Upper lobe of left lung (tissue), 6 donors: ENCODE measurements at places on chromosomes 12 and 14. TPM values are rescaled to one million over a fixed set of nuclear protein-coding genes. Genes with fewer than 3 reads are reported as not detected.
A peak's percentile ranks its signal among the peaks of the same experiment; 100 is the strongest.

GRCh38 chr14:52061390-52061789 lies 7.5 kb downstream of the NID2 start:
- H3K27me3 ChIP-seq: no peaks in the 10 kb centered on the region
- H3K4me1 ChIP-seq: peaks cover 9% of the 10 kb centered on the region
- H3K27ac ChIP-seq: no peak overlapping the region
- DNase-seq: no peak
- H3K4me3 ChIP-seq: no peak overlapping the region
- H3K36me3 ChIP-seq: no peaks in the 10 kb centered on the region

TEP1 gene
- total RNA-seq: 23.3 TPM

GRCh38 chr12:82673698-82674097 lies 13.0 kb upstream of the TMTC2 start:
- H3K27me3 ChIP-seq: no peaks in the 10 kb centered on the region
- no peaks in the 10 kb centered on the region for H3K4me1 ChIP-seq
- no peak overlapping the region for H3K4me3 ChIP-seq
- DNase-seq: no peak
- H3K36me3 ChIP-seq: no peaks in the 10 kb centered on the region

- H3K27ac ChIP-seq: no peak overlapping the region
- no peak for DNase-seq
- H3K36me3 ChIP-seq: no peaks in the 10 kb centered on the region
- H3K4me1 ChIP-seq: no peaks in the 10 kb centered on the region
- H3K27me3 ChIP-seq: no peaks in the 10 kb centered on the region
Measured at GRCh38 chr12:106744600-106744999, 29.9 kb upstream of the RIC8B start.

DNA sequence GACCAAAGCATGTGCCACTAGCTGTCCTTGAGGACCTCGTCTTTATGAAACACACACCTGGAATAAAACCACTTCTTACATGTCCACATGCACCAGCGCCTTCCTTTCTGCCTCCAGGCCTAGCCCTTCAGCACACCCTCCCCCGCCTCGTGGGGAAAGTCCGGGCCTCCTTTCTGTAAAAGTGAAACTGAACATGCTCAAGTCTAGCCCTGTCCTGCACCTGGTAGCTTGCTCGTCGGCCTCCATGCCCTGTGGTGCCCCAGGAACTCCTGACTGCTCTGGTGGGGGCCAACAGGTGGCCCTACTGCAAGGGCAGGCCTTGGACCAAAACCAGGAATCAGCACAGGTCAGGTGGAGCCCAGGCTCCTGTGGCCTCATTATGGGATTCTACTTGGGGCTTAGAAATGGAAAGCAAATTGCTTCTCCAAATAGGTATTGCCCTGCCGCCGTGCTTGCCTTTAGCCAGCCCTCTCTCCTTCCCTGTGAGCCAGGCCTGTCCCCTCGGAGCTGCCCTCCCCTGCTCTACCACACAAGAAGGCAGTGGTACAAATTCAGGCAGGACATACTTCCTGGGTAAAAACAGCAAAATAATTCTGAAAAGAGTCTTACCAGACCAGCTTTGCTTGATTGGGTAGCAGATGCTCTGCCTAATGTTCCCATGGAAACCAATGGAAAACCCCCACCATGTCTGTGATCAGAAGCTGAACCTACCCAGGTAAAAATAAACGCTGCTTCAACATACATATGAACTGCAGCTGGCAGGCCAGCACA lies 43.5 kb downstream of the ERH start:
- no peaks in the 10 kb centered on the region for H3K36me3 ChIP-seq
- no peak for DNase-seq
- no peaks in the 10 kb centered on the region for H3K4me1 ChIP-seq
- no peak overlapping the region for H3K27ac ChIP-seq

DNA sequence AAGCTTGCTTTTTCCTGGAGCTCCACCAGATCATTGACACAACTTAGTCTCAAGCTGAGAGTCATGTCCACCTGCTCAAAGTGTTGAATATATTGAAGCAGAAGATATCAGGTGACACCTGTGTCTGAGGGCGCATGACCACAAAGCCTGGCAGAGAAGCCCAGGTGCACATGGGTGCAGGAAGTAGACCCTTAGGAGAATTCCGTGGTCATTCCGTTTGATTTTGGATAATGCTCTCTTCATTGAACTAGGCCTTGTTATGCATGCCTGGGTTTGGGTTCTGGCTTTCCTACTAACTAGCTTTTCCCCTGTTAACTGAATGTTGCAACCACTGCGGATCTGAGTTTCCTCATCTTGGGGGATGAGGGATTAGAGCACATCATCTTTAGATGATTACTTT lies 7.1 kb downstream of the ARHGDIB start:
- no peak for DNase-seq
- H3K4me3 ChIP-seq: no peak overlapping the region
- H3K27ac ChIP-seq: peak overlapping the region; percentile 80
- H3K4me1 ChIP-seq: peaks cover 78% of the 10 kb centered on the region
- no peaks in the 10 kb centered on the region for H3K27me3 ChIP-seq

TRIAP1 gene
- not detected for total RNA-seq

GRCh38 chr12:113950873-113951272 lies 15.3 kb downstream of the RBM19 start:
- no peak for DNase-seq
- H3K27ac ChIP-seq: no peak overlapping the region
- H3K4me3 ChIP-seq: no peak overlapping the region
- H3K36me3 ChIP-seq: peaks cover 21% of the 10 kb centered on the region
- H3K4me1 ChIP-seq: no peaks in the 10 kb centered on the region

MANSC1 gene
- total RNA-seq: 15.2 TPM

DNA sequence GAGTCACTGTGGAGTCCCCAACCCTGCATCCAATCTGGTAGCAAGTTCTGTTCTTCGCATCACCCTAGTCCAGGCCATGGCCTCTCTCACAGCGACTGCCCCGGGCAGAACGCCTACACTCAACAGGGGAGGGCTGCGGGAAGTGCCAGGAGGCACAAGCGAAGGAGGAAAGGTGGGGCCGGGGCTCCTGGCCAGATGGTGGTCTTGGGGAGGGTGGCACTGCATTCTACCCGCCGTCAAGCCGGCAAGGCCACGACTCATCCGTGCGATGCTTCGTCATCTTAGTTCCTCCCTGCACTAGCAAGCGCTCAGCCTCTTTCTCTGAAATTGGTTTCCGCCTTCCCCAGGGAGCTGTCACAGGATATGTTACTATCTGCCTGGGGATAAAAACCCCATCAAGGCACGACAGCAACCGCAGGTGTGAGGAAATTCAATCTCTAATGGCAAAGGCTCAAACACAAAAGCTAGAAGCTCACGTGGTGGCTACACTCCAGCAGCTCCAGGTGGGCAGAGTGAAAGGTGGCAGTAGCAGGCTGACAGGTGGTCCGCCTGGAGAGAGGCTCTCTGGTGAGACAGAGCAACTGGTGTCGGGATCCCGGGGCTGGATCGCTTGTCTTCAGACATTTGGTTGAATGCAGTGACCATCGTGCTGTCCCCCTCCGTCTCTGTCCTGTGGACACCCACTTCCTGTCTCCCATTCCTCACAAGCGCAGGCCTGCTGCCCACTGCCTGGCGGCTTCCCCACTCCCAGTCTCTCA lies 34.1 kb downstream of the ACADS start:
- H3K4me1 ChIP-seq: no peaks in the 10 kb centered on the region
- peaks cover 41% of the 10 kb centered on the region for H3K36me3 ChIP-seq
- no peaks in the 10 kb centered on the region for H3K27me3 ChIP-seq
- no peak overlapping the region for H3K4me3 ChIP-seq
- DNase-seq: peak; percentile 42

GALNT6 gene
- total RNA-seq: 21.9 TPM

- H3K4me3 ChIP-seq: no peak overlapping the region
- no peaks in the 10 kb centered on the region for H3K27me3 ChIP-seq
- H3K36me3 ChIP-seq: no peaks in the 10 kb centered on the region
Measured at GRCh38 chr12:4829161-4829792, 80.4 kb upstream of the KCNA1 start.
